Endothelial cell of coronary artery (primary cell): ENCODE measurements at places on chromosomes 2 and 18. TPM values are rescaled to one million over a fixed set of nuclear protein-coding genes. Genes with fewer than 3 reads are reported as not detected.

TLX2 gene
- not detected in 2 replicates for total RNA-seq

MAP3K19 gene
- not detected in 2 replicates for total RNA-seq

TEKT4 gene
- total RNA-seq: not detected in 2 replicates

KIF1A gene
- total RNA-seq: 0.09 TPM in 1 of 2 replicates, not detected in the other

EFHD1 gene
- total RNA-seq: 0.47 TPM in 1 of 2 replicates, not detected in the other

MTCL1 gene
- total RNA-seq: 20.5 and 43.0 TPM in 2 replicates

TANC1 gene
- 47.5 and 75.6 TPM in 2 replicates for total RNA-seq

CD28 gene
- under 0.01 TPM in 2 replicates for total RNA-seq

CLEC4F gene
- total RNA-seq: under 0.01 TPM in 1 of 2 replicates, not detected in the other
